ENCODE measurements at places on chromosomes 1 and 21. TPM values are rescaled to one million over a fixed set of nuclear protein-coding genes. Genes with fewer than 3 reads are reported as not detected.

- no peak for DNase-seq
Measured at GRCh38 chr1:35316264-35316663, 47.8 kb downstream of the ZMYM4 start.

DNA sequence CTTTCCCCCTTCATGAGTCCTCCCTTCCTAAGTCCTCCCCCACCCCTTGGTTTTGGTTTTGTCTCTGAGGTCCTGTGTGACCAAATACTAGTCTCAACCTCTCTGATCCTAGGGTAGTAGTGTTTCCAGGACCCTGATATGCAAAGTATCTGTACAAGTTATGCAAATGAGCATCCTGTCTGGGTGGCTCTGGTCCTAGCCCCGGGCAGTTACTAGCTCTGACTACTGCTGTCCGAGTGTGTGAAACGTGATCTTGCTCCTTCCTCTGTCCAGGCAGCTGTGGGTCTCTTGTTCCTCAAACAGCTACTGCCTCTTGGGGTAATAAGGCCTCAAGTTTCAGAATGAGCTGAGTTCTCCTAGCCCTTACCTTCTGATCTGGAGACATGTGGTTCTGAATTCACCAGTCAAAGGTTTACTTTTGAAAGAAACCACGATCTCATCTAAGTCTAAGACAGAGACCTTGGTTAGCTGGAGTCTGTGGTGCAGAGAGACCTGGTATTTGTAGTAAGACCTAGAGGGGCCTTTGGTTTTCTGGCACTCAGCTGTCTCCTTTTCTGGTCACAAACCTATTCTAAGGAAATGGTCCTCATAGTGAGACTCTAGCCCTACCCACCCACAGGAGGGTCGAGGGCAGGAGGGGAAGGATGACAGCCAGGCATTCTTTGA, 31.0 kb upstream of the IL19 start:
- no peak for DNase-seq

- DNase-seq, result no peak
Measured at GRCh38 chr21:27647921-27648320, 681.0 kb upstream of the ADAMTS5 start.

C1QTNF12 gene
- 41.4 TPM for total RNA-seq

OR2T35 gene
- not detected for total RNA-seq

Data from Panc1 (cell line).